ENCODE measurements at places on chromosomes 1 and 21. TPM values are rescaled to one million over a fixed set of nuclear protein-coding genes. Genes with fewer than 3 reads are reported as not detected.

- DNase-seq: no peak
- no peak overlapping the region for H3K27ac ChIP-seq
- peaks cover 36% of the 10 kb centered on the region for H3K4me1 ChIP-seq
These were observed 43.8 kb upstream of the TLR5 start for GRCh38 chr1:223186800-223187199.

The ESPN gene
- total RNA-seq: not detected

DNA sequence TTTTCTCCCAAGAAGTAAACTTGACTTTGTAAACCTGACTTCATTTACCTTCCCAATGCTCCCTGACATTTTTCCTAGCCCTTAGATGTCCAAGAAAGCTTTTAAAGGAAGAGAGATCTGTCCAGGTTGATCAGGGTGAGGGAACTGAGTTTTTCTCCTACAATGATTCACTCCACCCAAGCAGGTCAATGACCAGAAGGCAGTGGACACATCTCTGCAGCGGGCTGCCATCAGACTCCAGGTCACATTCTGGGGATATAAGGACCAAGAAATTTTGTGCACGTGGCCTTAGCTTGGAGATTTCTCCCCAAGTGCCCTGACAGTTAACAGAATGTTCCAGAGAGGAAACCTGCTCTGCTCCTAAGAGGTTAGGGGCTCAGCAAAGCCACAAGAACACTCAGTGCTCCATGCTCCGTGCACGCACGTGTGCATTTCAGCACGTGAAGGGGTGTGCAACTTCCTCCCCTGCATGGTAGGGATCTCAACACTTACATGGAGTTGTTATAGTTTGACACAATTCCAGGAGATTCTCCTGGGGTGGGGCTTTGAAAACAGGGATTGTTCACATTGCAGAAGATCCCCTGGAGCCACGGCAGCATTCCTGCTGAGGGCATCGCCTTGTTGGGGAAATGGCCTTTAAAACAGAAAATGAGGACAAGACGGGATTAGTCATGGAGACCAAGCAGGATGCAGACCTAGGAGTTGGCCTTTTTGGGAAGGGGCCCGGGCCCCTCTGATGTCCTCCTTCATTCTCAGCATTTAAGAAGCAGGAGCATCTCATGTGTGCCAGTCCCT, 9.8 kb downstream of the ABCA4 start:
- no peak overlapping the region for H3K4me3 ChIP-seq
- no peak overlapping the region for H3K27ac ChIP-seq
- H3K4me1 ChIP-seq: peaks cover 12% of the 10 kb centered on the region
- no peak for DNase-seq
- H3K36me3 ChIP-seq: no peaks in the 10 kb centered on the region

DNA sequence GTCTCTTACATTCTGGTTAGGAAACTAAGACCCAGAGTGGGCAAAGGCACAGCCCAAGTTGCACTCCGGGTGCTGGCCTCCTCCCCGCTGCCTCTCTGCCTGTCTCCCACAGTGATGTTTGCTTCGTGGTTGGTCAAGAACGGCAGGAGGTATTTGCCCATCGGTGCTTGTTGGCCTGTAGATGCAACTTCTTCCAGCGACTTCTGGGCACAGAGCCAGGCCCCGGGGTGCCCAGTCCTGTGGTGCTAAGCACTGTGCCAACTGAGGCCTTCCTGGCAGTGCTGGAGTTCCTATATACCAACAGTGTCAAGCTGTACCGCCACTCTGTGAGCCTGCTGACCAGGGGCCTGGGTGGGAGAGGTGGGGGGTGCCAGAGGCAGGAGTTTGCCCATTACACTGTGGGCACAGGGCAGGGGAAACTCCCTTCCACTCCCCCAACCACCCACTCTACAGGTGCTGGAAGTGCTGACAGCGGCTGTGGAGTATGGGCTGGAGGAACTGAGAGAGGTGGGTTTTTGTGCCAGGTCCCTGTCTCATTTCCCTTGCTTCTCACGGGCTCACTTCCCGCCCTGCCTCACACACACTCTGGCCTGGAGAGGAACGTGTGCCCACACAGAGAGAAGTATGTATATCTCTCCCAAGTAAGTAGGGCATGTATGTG, 1.9 kb downstream of the BTBD19 start:
- H3K36me3 ChIP-seq: peaks cover 24% of the 10 kb centered on the region
- no peak overlapping the region for H3K27ac ChIP-seq
- no peak for DNase-seq
- H3K27me3 ChIP-seq: no peaks in the 10 kb centered on the region
- H3K4me1 ChIP-seq: peaks cover 58% of the 10 kb centered on the region

The SMPDL3B gene
- total RNA-seq: not detected

- H3K36me3 ChIP-seq: peaks cover 4% of the 10 kb centered on the region
- no peak for DNase-seq
- H3K27me3 ChIP-seq: no peaks in the 10 kb centered on the region
- no peak overlapping the region for H3K4me3 ChIP-seq
- H3K4me1 ChIP-seq: peaks cover 11% of the 10 kb centered on the region
- no peak overlapping the region for H3K27ac ChIP-seq
These were observed 4.0 kb upstream of the GPR3 start for GRCh38 chr1:27388337-27389005.

- H3K4me1 ChIP-seq: no peaks in the 10 kb centered on the region
- H3K36me3 ChIP-seq: no peaks in the 10 kb centered on the region
- 0 out of 2 replicates have a peak, but pooled peaks cover 3% of the 10 kb centered on the region for H3K27me3 ChIP-seq
- no peak overlapping the region for H3K27ac ChIP-seq
- DNase-seq: no peak
These were observed 28.5 kb upstream of the LCE5A start for GRCh38 chr1:152481869-152482664.

DNA sequence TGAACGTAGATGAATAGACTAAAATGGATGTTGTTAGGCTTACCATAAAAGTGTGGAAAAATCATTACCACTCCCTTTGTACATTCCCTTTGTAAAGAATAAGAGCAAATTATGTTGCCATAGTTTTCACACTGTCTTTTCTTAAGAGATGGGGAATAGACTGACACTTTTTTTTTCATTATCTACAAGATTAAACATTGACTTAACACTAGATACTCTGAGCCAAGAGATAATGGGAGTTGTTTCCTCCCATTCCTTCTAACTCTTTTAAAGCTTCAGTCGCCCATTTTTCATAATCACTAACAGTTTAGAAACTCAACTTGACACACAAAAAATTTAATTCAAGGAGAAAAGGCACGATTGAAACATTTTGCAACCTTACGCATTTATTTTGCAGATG, 10.1 kb downstream of the AIDA start:
- H3K27me3 ChIP-seq: no peaks in the 10 kb centered on the region
- H3K36me3 ChIP-seq: peaks cover 46% of the 10 kb centered on the region
- no peak overlapping the region for H3K4me3 ChIP-seq
- no peaks in the 10 kb centered on the region for H3K4me1 ChIP-seq
- DNase-seq: no peak

DNA sequence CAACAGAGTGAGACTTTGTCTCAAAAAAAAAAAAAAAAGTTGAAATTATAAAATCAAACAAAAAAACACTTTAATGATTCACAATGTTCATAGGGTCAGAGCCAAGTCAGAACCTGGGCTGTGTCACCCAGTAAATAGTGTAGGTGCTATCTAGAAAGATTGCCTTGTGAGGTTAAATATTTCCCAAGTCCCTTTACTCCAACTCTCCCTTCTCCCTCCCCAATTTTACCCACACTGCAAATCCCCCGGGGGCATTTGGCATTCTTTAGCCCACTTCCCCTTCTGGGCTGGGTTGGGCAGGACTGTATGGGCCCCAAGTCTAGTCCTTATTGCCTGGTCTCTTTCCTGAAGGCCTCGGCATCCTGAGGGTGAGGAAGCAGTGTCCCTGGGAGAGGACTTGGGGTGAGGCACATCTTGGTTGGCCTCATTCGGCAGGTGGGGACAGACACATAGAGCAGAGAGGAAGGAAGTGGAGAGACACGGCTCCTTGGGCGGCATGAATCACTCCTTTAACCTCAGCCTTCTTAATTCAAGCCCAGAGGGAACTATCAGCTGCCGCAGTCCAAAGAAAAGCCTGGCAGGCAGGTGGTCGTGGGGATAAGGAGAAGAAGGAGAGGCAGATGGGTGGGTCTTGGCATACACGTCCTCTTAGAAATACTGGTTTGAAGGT, 8.2 kb downstream of the ADORA1 start:
- DNase-seq: no peak
- H3K27ac ChIP-seq: no peak overlapping the region
- no peak overlapping the region for H3K4me3 ChIP-seq

The DBT gene
- 6.2 TPM for total RNA-seq

The ASCL5 gene
- not detected for total RNA-seq

GRCh38 chr1:232769733-232770132, 35.5 kb upstream of the MAP10 start:
- no peak overlapping the region for H3K27ac ChIP-seq
- no peak for DNase-seq
- no peaks in the 10 kb centered on the region for H3K36me3 ChIP-seq
- no peaks in the 10 kb centered on the region for H3K4me1 ChIP-seq

The PRELP gene
- total RNA-seq: not detected

- no peaks in the 10 kb centered on the region for H3K36me3 ChIP-seq
- no peak overlapping the region for H3K4me3 ChIP-seq
- no peaks in the 10 kb centered on the region for H3K27me3 ChIP-seq
- H3K27ac ChIP-seq: no peak overlapping the region
- H3K4me1 ChIP-seq: peaks cover 6% of the 10 kb centered on the region
- no peak for DNase-seq
These were observed 6.6 kb downstream of the C1orf226 start for GRCh38 chr1:162388083-162388594.

DNA sequence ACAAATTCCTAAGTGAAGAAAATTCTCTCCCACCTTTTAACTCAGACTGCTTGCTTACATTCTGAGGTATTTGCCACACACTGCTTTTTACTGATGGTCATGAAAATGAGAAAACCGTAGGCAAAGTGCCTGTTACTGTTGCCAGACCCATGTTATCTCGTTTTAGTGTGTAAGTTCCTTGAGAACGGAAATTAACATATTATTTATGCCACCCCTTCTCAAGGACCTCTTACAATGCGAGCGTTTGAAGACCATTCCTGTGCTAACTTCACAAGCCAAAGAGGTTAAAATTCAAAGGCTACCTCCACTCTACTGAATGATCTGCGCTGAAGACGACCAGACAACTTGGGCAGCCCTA, 509 bp downstream of the NVL start:
- no peaks in the 10 kb centered on the region for H3K27me3 ChIP-seq
- peaks cover 16% of the 10 kb centered on the region for H3K36me3 ChIP-seq
- peak overlapping the region; percentile 95 for H3K27ac ChIP-seq
- H3K4me3 ChIP-seq: peak overlapping the region; percentile 69

DNA sequence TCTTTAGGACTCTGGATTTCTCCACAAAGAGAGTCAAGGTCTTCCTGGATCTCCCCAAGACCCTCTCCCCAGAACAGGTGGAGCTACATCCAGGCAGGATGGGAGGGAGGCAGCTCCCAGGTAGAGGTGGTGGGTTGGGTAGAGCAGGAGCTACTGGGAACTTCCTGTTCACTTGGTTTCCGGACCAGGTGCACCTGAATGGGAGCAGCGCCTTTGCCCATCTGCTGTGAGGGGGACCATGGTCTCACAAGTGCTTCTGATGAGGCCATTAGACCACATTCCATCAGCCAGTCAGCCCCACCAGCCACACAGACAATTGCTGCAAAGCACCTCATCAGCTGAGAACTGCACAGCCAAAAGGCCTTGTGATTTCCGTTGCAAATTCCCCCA, 188.8 kb downstream of the MATN1 start:
- no peaks in the 10 kb centered on the region for H3K27me3 ChIP-seq
- H3K4me1 ChIP-seq: no peaks in the 10 kb centered on the region
- H3K27ac ChIP-seq: no peak overlapping the region
- no peak for DNase-seq

The CD1E gene
- total RNA-seq: not detected

DNA sequence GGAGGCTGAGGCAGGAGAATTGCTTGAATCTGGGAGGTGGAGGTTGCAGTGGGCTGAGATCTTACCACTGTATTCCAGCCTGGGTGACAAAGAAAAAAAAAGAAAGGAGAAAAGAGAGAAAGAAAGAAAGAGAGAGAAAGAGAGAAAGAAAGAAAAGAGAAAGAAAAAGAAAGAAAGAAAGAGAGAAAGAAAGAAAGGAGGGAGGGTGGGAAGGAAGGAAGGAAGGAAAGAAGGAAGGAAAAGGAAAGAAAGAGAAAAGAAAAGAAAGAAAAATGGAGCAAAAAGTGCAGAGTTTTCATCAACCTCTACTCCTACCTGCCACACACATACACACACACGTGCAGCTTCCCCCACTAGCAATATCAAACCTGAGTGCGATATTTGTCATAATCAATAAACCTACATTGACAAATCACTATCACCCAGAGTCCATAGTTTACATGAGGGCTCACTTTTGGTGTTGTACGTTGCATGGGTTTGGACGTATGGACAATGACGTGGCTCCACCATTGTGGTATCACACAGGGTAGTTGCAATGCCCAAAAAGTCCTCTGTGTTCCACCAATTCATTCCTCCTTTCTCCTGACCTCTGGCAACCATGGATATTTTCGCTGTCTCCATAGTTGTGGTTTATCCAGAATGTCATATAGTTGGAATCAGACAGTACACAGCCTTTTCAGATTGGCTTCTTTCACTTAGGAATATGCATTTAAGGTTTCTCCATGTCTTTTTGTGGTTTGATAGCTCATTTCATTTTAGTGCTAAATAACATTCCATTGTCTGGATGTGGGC, 36.5 kb downstream of the EVA1C start:
- H3K4me1 ChIP-seq: peaks cover 25% of the 10 kb centered on the region
- H3K4me3 ChIP-seq: no peak overlapping the region
- peak; percentile 51 for DNase-seq

The FAM167B gene
- 0.19 TPM for total RNA-seq

DNA sequence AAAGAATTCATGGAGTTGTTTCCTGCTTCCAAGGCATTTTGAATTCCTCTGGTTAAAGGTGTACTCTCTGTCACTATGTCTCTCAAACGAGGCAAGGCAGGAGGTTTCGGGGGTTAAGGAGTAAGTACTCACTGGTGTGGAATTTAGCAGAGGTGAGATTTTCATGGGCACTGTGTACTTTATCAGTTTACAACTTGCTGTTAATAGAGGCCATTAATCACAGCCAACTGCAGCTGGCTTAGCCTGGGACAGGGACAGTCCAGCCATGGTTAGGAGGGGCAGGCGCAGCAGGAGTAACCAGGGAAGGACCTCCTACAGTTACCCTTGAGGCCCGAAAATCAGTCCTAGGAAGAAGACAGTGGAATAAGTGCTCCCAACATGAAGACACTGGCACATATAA, 18.1 kb upstream of the TMEM9 start:
- H3K36me3 ChIP-seq: no peaks in the 10 kb centered on the region
- H3K4me1 ChIP-seq: peaks cover 8% of the 10 kb centered on the region
- no peak overlapping the region for H3K27ac ChIP-seq

DNA sequence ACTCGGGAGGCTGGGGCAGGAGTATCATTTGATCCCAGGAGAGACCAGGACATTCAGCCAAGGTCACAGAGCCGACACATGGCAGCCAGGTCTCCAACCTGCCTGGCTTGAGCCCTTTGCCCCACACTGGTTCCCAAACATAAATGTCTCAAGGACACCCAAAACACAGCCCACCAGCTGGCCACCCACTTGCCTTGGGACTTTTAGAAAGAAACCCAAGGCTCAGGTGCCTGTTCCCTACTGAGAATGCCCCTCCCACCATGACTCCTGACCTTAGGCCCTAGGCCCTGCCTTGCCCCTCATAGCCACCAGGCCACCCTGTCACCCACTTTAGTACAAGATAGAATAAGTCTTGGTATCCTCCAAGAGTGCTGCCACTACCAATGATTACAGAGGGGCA, 41.9 kb upstream of the LRP8 start:
- no peak overlapping the region for H3K27ac ChIP-seq
- no peak overlapping the region for H3K4me3 ChIP-seq
- H3K27me3 ChIP-seq: no peaks in the 10 kb centered on the region
- H3K36me3 ChIP-seq: no peaks in the 10 kb centered on the region
- no peak for DNase-seq

Data from SJSA1 (cell line).